ENCODE measurements at places on chromosomes 13 and 19. TPM values are rescaled to one million over a fixed set of nuclear protein-coding genes. Genes with fewer than 3 reads are reported as not detected.

Gene CRB3
- 71.1 TPM for total RNA-seq

Gene MYO1F
- 47.3 TPM for total RNA-seq

Gene ZNF154
- 1.4 TPM for total RNA-seq

Gene KLK12
- total RNA-seq: 2.0 TPM

DNA sequence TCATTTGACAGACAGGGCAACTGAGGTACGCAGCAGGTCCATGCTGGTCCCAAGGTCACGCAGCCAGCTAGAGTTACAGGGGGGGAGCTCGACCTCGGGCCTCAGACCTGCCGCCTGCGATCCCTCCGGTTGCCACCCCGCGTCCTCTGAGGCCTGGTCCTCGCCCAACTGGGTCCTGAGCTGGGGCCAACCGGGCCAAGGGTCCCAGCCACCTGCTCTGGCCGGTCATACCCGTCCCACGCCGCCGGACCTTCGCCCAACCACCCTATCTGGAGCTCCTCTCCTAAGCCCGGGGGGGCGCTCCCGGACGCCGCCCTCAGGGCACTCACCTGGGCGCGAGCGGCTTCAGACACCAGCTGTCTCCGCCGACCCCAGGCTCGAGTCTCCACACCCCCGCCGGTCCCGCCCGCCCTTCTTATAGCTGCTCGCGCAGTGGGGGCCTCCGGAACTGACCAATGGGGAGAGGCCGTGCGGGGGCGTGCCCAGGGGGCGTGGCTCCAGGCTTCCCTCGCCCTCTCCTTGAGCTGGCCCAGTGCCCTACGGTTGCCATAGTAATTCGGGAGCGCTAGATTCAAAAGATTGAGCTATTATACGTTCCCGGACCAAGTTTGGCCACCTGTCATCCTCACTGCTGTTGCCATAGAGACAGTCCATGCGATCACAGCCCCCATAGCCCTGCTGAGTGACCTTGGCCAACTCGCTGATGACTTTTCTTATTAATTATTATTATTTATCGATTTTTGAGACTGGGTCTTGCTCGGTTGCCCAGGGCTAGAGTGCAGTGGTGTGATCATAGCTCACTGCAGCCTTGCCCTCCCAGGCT is at the start of gene PLIN5:
TSS of gene PLIN5 (minus strand) at position 389 of the 823 bp plus-strand sequence. CDS start 1,150 bp downstream, outside the sequence.
- peak; percentile 86 for DNase-seq

- DNase-seq: peak; percentile 94
Observed at GRCh38 chr19:32675720-32676185, at the start of gene RGS9BP. Gene RGS9BP (plus strand): TSS chr19:32675848. CDS start chr19:32676264, 416 bp downstream.

GRCh38 chr13:94408314-94409036 is 71.0 kb downstream of the DCT start:
- DNase-seq: no peak
